RWPE2 (cell line): ENCODE measurements at places on chromosomes 6 and 20.

GRCh38 chr20:56519551-56519950 is 5.0 kb upstream of the FAM209A start:
- DNase-seq = peak; percentile 51

DNA sequence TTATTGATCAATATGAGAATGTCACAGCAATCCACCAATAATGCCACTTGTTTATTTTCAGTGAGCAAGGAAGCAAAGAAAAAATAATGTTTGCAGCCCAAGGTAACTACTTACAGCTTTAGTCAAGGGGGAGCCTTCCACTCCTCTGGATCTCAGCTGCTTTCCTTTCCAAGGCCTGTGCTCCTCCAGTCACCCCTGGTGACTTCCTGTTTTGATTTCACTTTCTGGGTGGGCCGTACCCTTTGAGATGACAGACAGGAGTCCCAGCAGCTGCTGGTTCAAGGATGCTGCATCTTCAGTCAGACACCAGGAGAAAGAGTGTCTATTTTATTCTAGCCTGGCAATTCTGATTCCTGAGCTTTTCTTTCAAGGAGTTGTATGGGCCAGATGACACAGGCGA is 5.6 kb upstream of the VNN2 start:
- no peak for DNase-seq

DNA sequence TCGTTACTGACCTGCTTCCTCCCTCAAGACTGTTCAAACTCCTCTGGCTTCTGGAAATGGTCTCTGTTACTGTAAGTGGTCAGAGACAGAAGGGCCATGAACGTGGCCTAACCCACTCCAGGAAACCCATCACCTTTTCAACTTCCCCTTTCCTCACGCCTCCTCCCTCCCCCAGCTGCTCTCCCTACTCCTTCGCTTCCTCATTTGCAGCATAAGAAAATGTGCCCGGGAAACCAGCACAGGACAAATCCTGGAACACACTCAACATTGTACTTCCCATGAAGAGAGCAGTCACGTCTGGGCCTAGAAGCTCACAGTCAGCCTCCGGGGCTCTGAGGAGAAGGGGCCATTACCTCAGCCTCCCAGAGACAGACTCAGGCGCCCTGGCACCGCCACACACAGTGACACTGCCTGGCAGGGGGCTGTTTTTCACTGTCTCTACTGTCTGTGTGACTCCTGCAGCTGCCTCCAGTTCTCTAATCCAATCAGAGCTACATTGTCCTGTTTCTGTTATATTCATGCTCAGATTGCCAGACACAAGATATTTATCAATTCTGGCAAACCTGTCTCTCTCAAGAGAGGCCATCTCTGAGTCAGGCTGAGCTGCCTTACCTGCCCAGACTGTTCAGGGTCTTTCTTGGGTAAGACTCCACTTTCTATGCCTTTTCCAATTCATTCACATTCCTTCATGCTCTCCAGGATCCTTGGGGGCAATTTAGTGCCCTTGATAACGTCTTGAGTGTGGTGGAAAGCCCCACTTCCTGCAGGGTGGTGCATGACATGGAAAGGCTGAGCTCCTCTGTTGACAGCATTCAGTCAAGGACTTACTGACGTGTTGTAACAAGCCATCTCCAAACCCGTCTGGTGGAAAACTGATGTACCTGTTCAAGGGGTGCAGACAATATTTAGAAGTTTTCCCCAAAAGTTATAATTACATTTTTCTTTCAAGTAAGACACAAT is 242.2 kb downstream of the HIVEP2 start:
- no peak for DNase-seq

- no peak for DNase-seq
Observed at GRCh38 chr20:24993337-24994185, 1.0 kb upstream of the APMAP start.

GRCh38 chr6:1554476-1555310 is 55.0 kb upstream of the FOXC1 start:
- DNase-seq = no peak

DNA sequence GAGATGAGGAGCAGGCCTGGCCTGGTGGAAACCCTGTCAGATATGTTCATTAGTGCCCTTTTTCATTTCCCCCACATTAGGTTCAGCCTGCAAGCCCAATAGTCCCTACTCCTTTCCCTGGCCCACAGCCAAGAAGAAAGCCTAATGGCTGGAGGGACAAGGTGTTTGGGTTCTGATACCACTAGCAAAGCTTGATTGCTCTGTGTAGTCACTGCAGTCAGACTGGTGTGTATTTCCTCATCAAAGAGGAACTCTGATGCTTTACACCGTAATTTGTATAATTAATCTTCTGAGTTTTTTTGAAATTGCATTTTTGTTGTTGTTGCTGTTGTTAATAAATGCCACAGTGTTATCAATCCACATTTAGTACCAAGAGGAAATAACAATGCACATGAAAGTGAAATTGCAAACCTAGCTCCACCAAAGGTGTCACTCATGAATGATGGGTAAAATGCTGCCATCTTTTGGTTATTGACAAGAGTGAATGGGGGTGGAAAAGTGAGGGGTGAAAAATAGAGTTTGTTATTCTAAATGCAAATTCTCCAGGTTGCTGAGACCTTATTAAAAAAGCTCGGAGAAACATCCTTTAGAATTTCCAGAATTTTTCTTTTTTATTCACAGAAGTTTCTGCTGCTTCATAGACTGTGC is 320.2 kb upstream of the POU3F2 start:
- DNase-seq = no peak

DNA sequence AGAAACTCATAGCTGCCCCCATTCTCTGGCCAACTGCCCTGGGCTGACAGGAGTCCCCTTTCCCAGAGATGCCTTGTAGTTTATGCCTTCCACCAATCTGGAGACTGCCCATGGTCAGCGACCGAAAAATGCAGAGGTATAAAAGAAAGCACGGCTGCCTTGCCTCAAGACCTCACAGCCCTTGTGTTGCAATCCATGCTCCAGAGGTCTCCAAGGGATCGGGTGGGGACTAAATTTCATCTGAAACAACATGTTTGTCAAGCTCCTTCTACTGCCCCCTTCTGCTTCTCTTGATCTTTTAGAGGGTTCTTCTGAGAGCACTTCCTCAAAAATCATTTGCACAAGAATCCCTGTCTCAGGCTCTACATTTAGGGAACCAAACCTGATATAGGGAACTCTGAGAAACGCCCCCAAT is 128.8 kb downstream of the PLCB1 start:
- DNase-seq = no peak

DNA sequence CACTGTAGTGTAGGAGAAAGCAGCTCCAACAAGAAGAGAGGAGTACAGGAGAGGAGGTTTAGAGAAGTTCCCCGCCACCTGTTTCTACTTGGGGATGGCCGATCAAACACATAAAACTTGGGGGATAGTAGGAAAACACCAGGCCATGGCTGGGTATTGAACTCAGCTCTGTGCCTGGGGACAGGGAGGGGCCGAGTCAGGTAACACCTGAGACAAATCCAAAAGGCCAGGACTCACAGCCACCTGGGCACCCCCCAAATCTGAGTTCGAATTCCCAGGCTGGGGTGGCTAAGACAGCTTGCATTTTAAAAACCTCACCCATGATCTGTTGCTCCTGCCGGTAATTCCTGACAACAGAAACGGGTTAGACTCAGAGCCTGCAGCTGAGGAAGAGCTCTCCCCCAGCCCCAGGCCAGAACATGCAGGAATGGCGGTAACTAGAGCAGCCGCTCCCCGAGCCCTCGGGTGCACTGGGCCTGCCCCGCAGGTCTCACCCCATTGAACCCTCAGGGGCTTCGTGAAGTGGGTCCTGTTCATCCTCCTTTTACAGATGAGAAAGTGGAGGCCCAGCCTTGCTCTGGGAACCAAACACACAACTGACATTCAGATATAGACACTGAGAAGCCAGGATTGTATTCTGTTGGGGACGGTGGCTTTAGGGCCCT is 61.0 kb downstream of the TCP11 start:
- DNase-seq = no peak

- no peak for DNase-seq
Observed at GRCh38 chr6:166058064-166058739, 109.4 kb downstream of the TBXT start.

DNA sequence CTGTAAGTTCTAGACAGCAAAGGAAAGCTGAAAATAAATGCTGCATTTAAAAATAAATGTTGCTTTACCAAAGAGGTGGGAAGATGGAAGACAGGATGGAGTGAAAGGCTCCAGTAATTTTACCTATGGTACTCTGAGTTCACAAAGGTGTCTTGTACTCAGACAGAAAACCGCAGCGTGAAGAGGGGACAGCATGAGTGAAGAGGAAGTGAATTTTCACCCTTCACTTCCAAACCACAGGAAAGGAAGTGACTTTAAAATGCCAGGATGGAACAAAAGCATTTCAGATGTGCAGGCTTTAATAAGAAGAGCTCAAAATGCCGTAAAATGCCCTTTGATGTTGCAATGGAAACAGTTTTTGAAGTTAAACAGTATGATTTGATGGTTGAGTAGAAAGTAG is 91.2 kb upstream of the TINAG start:
- no peak for DNase-seq

GRCh38 chr6:81818901-81819361 is 66.5 kb upstream of the TENT5A start:
- DNase-seq = no peak

DNA sequence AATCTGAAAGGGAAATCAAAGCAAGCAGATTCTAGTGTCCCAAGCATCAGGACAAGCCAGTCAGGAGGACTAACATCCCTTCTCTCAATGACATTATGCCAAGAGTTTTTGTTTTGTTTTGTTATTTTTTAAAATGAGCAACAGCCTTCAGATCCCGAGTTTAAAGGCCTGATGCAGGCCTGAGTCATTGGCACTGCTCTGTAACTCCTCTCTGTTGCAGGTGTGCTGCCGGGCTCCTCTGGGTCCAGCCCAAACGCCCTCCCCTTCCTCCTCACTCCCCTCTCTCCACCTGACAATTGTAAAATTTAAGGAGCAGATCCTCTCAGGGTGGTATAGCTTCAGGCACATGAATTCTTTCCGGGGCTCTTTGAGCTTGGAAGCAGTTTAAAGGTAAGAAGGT is 502.0 kb downstream of the BMP2 start:
- no peak for DNase-seq

DNA sequence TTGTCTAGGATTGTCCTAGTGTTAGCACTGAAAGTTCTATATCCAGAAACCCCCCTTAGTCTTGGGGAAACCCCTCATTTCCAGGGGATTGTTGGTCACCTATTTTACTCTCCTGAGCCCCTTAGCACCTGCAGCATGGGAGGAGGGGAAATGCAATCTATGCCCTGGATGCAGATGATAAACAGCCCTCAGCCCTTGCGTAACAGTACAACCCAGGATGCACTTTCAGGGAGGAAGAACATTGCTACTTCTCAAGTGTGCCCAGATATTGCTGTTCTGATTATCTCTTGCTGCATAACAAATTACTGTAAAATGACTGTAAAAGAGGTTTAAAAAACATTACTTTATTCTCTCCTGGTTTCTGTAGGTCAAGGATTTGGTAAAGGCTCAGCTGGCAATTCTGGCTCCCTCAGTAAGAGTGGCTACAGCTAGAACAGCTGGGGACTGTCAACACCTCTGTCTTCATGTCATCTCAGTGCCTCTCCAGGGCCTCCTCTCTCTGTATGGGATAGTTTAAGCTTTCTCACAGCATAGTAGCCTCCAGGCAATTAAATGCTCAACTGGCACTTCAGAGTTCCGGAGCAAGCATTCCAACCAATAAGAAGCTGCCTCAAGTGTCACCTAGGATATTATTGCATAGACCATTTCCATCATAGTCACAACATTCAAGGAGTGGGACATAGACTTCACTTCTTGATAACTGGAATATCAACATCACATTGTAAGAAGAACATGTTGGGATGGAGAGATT is 117.8 kb upstream of the FOXO3 start:
- no peak for DNase-seq

DNA sequence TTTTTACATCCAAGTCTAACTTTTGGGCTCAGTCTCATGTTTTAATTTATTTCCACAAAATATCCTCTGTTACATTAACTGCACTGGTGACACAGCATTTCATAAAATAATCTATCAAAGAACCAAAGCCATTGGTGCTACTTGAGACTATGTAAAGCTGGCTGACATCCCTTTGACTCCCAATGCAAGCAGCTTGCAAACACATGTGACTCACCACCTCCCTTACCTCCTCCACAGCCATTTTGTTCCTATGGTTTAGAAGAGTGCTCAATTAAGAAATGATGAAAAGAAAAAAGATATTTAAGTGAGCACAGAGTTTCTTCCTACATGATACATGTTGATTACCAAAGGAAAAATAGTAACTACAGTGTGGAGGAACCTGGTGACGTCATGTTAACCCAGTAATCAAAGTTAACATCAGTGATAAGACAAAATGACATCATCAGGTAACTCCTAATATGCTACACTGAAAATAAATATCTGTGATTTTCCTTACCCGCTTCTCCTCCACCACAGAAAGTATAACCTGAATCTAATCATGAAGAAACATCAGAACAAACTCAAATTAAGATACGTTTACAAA is 53.3 kb upstream of the LGSN start:
- no peak for DNase-seq
